Psoas muscle (tissue), 8 donors: ENCODE measurements at places on chromosomes 13 and 19. TPM values are rescaled to one million over a fixed set of nuclear protein-coding genes. Genes with fewer than 3 reads are reported as not detected.

Gene TRPC4
- polyA plus RNA-seq: 0.08 TPM

Gene MRPL54
- 40.9 TPM for polyA plus RNA-seq

DNA sequence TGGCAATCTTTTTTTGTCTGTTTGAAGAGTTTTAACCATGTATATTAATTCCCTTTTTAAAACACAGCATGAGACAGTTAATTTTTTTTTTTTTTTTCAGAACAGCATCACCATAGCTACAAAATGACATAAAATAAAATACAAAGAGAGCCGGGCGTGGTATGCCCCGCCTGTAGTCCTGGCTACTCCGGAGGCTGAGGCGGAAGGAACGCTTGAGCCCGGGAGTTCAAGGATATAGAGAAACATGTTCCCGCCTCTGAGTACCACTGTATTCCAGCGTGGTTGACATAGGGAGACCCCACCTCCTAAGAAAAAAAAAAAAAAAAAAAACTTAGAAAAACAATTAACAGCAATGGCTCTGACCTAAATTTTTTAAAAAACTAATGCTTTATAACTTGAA lies 10.0 kb upstream of the INSR start:
- H3K27me3 ChIP-seq: no peaks in the 10 kb centered on the region
- no peak overlapping the region for H3K27ac ChIP-seq
- no peak for DNase-seq

GRCh38 chr19:16428372-16429036 lies 43.3 kb downstream of the EPS15L1 start:
- H3K27ac ChIP-seq: peak overlapping the region; percentile 25
- H3K4me3 ChIP-seq: no peak overlapping the region
- H3K4me1 ChIP-seq: no peaks in the 10 kb centered on the region
- DNase-seq: no peak
- peaks cover 82% of the 10 kb centered on the region for H3K36me3 ChIP-seq
- no peaks in the 10 kb centered on the region for H3K27me3 ChIP-seq
